ENCODE measurements at places on chromosomes 5 and 9.

DNA sequence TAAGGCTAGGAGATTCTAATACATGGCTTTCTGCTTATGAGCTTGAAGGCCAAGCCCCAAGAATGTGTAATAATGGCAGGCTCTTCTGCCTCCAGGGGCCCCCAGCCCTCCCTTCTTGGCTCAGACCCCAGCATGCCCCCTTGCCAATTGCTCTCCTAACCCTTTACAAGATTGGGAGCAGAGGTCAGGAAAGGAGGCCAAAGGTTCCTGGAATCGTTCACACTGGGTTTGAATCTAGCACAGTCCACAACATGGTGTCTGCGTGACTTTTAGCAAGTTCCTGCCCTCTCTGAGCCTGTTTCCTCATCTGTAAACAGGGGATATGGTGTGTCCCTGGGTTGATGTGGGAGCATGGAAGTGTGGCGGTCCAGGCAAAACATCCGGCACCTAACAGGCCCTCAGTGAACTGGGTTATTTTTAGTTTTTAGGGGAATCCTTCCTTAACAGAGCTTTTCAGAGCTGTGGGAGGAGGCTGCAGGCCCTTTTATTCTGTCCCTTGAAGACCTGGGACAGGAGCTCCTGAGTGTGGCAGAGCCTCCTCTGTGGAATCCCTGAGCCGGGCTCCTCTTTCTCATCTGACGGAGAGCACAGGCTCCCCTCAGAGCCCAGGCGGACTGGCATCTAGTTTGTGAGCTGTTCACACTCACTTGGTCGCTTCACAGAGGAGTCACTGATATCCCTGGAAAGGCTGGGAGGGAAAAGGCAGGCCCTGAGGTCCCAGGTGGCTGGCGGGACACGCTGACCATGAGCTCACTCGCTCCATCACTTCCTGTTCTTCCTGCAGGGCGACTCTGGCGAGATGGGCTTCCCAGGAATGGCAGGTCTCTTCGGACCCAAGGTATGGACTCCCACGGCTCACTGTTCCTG lies 23.4 kb upstream of the ORM1 start:
- DNase-seq = no peak

- no peak for DNase-seq
Measured at GRCh38 chr5:90621848-90622247, 63.3 kb downstream of the ADGRV1 start.

DNA sequence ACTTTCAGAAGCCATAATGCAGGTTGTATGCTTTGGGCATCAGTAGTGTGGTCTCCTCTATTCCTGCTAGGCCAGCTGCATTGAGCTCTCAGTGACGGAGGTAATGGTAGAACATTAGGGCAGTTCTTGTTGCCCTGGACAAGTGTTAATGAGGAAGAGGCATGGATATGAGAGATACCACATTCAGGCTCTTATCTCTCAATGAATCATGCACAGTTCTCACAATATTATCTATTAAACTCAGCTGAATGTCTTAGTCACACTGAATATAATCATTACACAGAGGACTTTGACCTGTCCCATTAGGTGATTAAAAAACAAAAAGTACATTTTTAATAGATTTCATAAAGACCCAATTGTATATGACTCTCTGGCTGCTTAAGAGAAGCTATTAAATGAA lies 76.6 kb upstream of the SSBP2 start:
- DNase-seq = no peak

DNA sequence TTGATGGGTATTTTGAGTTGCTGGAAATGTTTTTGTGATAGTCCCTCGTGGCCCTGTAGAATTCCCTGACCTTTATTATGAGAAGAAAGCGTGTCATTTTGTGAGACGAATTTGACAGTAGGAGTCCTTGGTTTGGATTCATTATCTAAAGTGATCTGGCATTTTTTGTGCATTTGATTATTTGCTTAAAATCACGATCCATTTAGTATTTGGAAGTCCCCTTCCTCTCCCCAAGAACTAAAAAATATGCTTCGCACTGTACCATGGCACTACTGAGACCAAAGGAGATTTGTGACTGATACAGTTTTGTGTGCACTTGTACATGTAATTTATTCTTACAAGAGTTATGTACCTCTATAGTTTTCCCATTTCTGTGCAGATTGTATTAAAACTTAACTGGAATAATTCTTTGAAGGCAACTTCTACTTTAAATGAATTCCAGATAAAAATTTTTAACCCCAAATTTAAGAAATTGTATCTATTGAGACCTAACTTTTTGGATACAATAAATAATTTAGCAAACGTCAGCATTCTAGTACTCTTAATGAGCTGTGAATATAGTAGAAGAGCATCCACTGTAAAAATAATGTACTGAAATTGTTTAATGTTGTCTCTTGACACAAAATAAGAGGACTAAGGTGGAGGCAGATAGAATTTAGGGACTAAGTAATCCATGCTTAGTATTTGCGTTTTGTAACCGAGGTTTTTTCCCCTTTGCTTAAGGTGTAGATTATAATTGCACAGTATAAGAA lies 2.1 kb downstream of the MAP3K1 start:
- no peak for DNase-seq

GRCh38 chr5:2735996-2736395 lies 15.5 kb downstream of the IRX2 start:
- DNase-seq = no peak

DNA sequence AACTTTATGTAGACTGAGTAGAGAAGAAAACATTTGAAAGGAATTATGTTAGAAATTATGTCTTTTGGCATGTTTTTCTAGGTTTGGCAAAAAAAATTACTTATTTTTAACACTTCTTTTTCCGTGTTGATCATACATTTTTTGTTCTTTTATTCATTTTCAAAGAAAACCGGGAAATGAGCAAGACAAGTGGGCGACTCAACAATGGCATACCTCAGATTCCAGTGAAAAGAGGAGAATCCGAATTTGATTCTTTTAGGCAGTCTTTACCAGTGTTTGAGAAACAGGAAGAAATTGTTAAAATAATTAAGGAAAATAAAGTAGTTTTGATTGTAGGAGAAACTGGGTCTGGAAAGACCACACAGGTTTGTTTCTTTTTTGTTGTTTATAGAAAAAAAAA lies 12.9 kb downstream of the YTHDC2 start:
- DNase-seq = no peak

GRCh38 chr9:935348-935965 lies 41.0 kb upstream of the DMRT3 start:
- no peak for DNase-seq

- no peak for DNase-seq
Measured at GRCh38 chr9:110185806-110186205, 22.2 kb downstream of the C9orf152 start.

DNA sequence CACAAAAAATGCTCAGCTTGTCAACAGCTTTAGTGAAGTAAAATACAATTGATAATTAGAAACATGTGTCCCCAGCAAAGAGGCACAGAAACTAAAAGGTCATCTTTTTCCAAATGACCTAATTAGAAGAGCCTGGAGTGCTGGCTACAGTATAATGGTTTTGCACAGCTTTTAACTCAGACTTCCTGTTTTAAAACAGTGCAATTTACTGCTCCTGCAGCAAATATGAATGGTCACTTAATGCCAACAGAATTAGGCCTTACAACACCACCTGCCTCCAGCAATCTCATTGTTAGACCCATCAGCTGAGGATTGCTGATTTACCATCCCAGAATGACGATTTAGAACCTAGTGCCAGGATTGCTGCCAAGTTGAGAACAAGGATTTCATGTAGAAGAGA lies 239.3 kb downstream of the CETN3 start:
- no peak for DNase-seq

- DNase-seq = no peak
Measured at GRCh38 chr9:111050819-111051218, 12.5 kb upstream of the LPAR1 start.

- no peak for DNase-seq
Measured at GRCh38 chr5:39118638-39119037, 44.4 kb upstream of the RICTOR start.

DNA sequence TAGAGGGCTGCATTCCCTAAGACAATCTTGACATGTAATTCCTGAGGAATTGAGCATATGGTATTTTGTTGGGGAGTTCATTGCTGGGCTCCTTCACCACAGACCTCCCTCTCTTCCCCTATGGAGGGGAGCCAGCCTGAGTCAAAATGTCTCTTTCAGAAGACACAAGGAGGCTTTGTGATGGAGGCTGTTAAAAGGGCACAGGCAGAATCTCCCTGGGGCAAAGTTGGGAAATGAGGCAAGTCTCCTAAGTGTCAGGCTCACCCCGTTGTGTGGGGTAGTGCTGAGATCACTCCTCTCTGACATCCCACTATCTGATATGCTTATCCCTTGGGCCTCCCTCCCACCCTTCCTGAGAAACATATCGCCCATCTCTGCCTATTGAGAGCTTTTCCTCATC lies 30.6 kb downstream of the GFRA3 start:
- DNase-seq = no peak

DNA sequence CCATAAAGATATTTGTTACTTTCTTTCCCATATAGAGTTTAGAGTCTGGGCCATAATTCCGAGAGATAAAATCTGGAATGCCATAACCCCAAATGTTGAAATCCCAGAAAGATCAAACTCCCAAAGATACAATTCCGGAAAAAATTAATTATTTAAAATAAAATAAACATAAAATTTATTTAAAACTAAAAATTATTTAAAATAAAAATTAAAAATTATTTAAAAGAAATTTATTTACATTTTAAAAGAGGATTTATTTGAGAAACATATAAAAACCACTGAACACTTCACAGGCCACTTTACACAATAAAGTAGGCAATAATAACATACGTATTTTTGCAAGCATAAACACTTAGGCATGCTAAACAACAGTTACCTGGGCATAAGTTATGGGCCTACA lies 57.9 kb downstream of the SHC3 start:
- DNase-seq = no peak

DNA sequence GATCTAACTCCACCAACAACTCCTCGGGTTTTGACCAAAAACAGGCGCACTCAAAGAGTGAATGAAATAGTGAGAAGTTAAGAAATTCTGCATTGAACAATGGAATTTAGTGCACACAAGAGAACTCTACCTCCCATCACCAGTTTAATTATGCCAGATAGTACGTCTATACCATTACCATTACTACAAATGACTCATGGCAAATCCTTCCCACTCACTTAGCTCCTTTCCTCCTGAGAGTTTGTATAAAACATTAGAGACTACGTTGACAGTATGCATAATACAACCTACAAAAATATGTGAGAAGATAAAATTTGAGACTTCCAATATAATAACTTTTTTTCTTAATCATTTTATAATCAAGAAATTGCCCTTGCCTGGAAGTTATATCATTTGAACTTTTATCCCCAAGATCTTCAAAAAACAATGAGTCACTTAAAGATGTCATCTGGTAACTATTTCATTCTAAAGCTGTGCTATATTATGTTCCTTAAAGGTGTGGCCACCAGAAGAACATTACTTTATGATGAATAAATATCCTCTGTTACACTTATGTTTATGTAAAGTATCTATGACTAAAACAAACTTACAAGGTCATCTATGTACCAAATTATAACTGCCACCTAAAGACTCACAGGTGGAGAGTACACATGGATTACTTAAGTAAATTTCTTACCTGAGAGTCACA lies 297.9 kb upstream of the PTGER4 start:
- no peak for DNase-seq

- DNase-seq = no peak
Measured at GRCh38 chr9:89410641-89411350, 87.1 kb downstream of the SEMA4D start.

DNA sequence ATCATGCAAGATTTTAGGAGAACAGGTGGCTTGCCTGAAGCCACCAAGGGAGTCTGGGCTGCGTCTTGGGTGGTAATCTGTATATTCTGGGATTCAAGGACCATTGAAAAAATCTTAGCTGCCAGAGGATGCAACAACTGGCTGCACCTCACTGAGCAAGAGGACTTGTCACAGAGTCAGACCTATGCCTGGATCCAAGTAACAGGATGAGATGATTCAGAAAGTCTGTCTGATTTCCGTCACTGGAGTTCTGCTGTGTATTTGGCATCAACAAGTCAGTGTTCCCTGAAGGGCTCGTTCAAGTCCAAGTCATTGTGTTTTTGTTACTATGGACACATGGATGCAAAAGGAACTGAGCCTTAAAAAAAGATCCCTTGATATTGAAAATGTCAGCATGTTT lies 37.8 kb upstream of the CARTPT start:
- no peak for DNase-seq

DNA sequence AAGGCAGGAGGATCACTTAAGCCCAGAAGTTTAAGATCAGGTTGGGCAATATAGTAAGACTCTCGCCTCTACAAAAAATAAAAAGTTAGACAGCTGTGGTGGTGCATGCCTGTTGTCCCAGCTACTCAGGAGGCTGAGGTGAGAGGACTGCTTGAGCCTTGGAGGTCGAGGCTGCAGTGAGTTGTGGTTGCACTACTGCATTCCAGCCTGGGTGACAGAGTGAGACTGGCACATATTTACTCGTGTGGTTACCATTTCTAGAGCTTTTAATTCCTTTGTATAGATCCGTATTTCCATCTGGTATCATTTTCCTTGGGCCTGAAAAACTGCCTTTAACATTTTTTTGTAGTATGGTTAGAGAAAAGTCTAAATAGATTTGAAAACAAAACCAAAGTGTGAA lies 7.8 kb downstream of the IL6ST start:
- DNase-seq = no peak

- DNase-seq = no peak
Measured at GRCh38 chr5:100667161-100667630, 132.0 kb downstream of the FAM174A start.

DNA sequence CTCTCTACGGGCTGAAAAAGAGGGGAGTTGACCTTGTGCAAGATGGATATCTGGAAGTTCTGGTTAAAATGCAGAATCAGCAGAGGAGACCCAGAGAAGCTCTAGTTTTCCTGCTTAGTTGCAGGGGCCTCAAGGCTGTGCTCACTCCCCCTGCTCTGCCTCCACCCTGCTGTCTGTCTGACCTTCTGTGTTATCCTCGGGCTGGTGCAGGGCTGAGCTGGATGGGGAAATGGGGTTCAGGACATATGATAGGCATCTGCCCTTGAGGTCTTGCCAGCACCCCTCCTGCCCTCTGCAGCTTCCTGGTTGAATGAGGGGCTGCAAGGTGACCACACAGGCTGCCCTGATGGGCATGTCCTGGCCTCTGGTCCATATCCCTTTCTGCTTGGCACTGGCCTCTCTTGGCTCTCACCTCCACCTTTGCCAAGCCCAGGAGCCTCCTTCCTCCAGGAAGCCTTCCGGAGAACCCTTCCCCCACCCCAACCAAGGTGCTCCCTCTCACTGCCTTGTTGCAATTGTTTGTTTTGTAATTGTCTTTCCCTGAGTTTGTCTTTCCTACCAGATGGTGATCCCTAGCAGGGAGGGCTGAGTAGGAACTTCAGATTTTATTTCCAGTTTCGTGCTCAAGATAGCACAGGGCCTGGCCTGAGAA lies 1.3 kb downstream of the TMEM268 start:
- DNase-seq = no peak

- DNase-seq = no peak
Measured at GRCh38 chr9:108816037-108816436, 39.7 kb downstream of the ACTL7B start.

GRCh38 chr9:74499770-74500583 lies 2.8 kb downstream of the RORB start:
- no peak for DNase-seq

- DNase-seq = no peak
Measured at GRCh38 chr9:4796988-4797853, 4.5 kb downstream of the RCL1 start.

GRCh38 chr5:148012801-148013200 lies 51.0 kb upstream of the SPINK5 start:
- no peak for DNase-seq
